ENCODE measurements at places on chromosomes 13 and 19. TPM values are rescaled to one million over a fixed set of nuclear protein-coding genes. Genes with fewer than 3 reads are reported as not detected.

DNA sequence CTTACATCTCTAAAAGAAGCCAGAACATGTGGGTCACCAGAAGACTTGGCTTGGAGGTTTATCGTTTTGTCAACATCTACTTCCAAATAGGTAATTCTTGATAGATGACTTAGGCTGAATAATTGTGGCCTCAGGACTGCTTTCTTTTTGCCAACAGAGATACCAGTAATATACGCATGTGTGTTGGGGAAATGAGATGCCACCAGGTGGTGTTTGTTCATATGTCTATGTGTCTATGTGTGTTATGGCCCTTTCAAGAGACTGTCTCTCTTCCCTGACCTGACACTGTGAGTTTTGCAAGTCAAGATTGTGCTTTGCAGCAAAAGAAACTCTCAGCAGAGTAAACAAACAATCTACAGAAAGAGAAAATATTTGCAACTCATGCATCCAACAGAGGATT lies 31.6 kb upstream of the METTL21C start:
- H3K27me3 ChIP-seq, result peaks cover 5% of the 10 kb centered on the region
- no peak overlapping the region for H3K27ac ChIP-seq
- no peaks in the 10 kb centered on the region for H3K36me3 ChIP-seq
- no peak overlapping the region for H3K4me3 ChIP-seq

GRCh38 chr19:47765523-47766358 lies 12.8 kb upstream of the SELENOW start:
- H3K27ac ChIP-seq, result no peak overlapping the region
- no peaks in the 10 kb centered on the region for H3K36me3 ChIP-seq
- H3K4me3 ChIP-seq, result no peak overlapping the region
- no peaks in the 10 kb centered on the region for H3K27me3 ChIP-seq
- no peak for DNase-seq
- no peaks in the 10 kb centered on the region for H3K4me1 ChIP-seq

ZNF285 gene
- 0.27 TPM for total RNA-seq

- no peak overlapping the region for H3K4me3 ChIP-seq
- no peaks in the 10 kb centered on the region for H3K36me3 ChIP-seq
- H3K4me1 ChIP-seq, result peaks cover 58% of the 10 kb centered on the region
- H3K27ac ChIP-seq, result no peak overlapping the region
- no peaks in the 10 kb centered on the region for H3K27me3 ChIP-seq
Measured at GRCh38 chr19:19420570-19421298, 15.3 kb downstream of the GATAD2A start.

GRCh38 chr13:93248627-93249047 lies 22.0 kb downstream of the GPC6 start:
- peak overlapping the region; percentile 10 for H3K27ac ChIP-seq
- peak overlapping the region; percentile 30 for H3K4me3 ChIP-seq
- H3K4me1 ChIP-seq, result peaks cover 9% of the 10 kb centered on the region
- H3K27me3 ChIP-seq, result no peaks in the 10 kb centered on the region
- H3K36me3 ChIP-seq, result no peaks in the 10 kb centered on the region
- no peak for DNase-seq

GRCh38 chr13:88649855-88650254 lies 978.7 kb downstream of the SLITRK5 start:
- H3K27me3 ChIP-seq, result no peaks in the 10 kb centered on the region
- H3K4me1 ChIP-seq, result peaks cover 18% of the 10 kb centered on the region
- no peak overlapping the region for H3K4me3 ChIP-seq
- H3K36me3 ChIP-seq, result no peaks in the 10 kb centered on the region

USHBP1 gene
- 3.5 TPM for total RNA-seq

DNA sequence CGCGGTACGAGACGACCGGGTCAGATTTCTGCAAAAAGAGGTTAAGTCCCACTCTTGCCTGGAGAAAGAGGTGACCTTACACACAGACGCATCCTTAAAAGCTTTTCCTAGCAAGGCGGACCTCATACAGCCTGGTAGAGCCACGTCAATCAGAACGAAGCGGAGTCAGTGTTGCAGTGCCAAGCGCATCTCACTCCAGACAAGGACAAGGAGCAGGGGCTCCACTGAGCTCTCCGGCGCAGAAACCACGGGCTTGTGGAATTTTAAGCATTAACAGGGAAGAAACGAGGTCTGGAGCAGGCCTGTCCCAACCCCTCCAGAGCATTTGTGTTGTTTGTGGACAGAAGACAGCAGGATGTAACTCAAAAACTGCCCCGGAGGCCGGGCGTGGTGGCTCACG lies 7.1 kb downstream of the EEF2 start:
- peaks cover 8% of the 10 kb centered on the region for H3K4me1 ChIP-seq
- peaks cover 76% of the 10 kb centered on the region for H3K36me3 ChIP-seq
- no peak overlapping the region for H3K27ac ChIP-seq

- H3K27me3 ChIP-seq, result no peaks in the 10 kb centered on the region
- no peak for DNase-seq
- no peaks in the 10 kb centered on the region for H3K4me1 ChIP-seq
- H3K36me3 ChIP-seq, result peaks cover 10% of the 10 kb centered on the region
Measured at GRCh38 chr19:27805848-27806247, 1407.1 kb downstream of the UQCRFS1 start.

- no peak overlapping the region for H3K4me3 ChIP-seq
- no peaks in the 10 kb centered on the region for H3K36me3 ChIP-seq
- no peak for DNase-seq
- peaks cover 7% of the 10 kb centered on the region for H3K4me1 ChIP-seq
- no peak overlapping the region for H3K27ac ChIP-seq
Measured at GRCh38 chr13:74000876-74001275, 133.3 kb downstream of the KLF12 start.

GRCh38 chr13:19634256-19634740 lies 839 bp downstream of the MPHOSPH8 start:
- H3K27ac ChIP-seq, result peak overlapping the region; percentile 92
- H3K36me3 ChIP-seq, result no peaks in the 10 kb centered on the region
- H3K4me1 ChIP-seq, result peaks cover 33% of the 10 kb centered on the region
- no peak for DNase-seq

FUT3 gene
- not detected for total RNA-seq

FXYD5 gene
- 106 TPM for total RNA-seq

GRCh38 chr13:36919171-36919832 lies 736 bp downstream of the SMAD9 start:
- H3K36me3 ChIP-seq, result no peaks in the 10 kb centered on the region
- DNase-seq, result peak; percentile 5
- H3K27me3 ChIP-seq, result no peaks in the 10 kb centered on the region
- H3K4me3 ChIP-seq, result peak overlapping the region; percentile 91
- H3K27ac ChIP-seq, result peak overlapping the region; percentile 79
- peaks cover 8% of the 10 kb centered on the region for H3K4me1 ChIP-seq

CCDC106 gene
- total RNA-seq, result 10.5 TPM

DNA sequence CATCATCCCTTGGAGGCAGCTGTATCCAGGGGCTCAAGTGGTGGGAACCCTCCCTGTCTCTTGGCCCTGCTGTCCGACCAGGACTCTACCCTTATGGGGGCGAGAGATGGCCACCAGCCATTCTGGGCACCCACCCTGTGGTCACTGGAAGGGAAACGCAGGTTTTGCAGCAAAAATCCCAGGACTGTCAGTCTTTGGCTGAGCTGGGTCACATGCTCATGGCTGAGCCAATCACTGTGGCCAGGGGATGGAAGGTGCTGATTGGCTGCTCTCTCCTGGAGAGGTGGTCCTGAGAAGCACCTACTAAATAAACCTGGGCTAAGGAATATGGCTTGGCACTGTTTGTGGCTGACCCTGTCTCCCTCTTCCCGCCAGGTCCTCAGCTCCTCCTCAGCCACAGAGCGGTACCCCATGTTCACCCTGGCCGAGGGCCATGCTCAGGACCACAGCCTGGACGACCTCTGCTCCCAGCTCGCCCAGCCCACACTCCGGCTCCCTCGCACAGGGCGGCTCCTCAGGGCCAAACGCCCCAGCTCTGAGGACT lies 8.9 kb downstream of the ATG4D start:
- no peaks in the 10 kb centered on the region for H3K27me3 ChIP-seq
- H3K27ac ChIP-seq, result no peak overlapping the region
- H3K4me1 ChIP-seq, result no peaks in the 10 kb centered on the region
- H3K36me3 ChIP-seq, result peaks cover 51% of the 10 kb centered on the region
- no peak for DNase-seq

- peaks cover 10% of the 10 kb centered on the region for H3K4me1 ChIP-seq
- peak overlapping the region; percentile 63 for H3K27ac ChIP-seq
Measured at GRCh38 chr13:113888701-113889330, 24.9 kb upstream of the GAS6 start.

DNA sequence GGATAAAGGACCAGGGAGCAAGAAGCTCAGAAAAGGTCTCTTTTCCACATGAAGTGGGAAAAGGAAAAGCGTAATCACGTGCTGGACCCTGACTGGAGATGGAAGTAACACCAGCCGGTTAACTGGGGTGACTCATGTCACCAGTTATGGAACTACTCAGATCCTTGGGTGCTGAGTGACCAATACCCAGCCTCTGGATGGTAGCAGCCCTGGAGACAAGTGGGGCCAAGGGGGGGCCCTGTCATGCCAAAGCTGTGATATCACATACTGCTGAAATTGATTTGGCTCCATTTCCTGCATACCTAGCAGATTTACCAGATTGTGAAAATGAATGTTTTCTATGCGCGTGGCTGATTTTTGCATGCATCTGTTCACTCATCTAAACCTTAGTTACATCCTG lies 158.9 kb downstream of the ZIC5 start:
- no peak overlapping the region for H3K4me3 ChIP-seq
- no peaks in the 10 kb centered on the region for H3K4me1 ChIP-seq

ZNF324B gene
- 6.0 TPM for total RNA-seq

DNA sequence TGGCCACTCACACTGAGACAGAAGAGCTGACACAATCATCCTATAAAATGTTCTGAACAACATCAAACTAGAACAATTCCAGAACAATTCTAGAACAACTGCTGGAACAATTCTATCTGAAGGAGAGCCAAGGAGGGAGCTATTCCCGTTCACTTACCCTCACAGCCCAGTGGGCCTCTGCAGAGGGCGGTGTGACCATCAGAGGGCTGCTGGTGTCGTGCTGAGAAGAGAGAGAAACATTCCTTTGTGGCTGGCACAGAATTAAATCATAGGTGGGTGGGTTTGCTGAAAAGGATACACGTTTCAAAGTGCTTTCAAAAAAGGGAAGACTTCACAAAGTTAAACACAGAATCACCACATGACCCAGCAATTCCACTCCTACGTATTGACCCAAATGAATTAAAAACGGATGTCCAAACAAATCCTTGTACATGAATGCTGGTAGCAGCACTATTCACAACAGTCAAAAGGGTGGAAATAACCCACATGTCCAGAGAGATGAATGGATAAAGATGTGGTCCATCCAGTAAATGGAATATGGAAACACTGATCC lies 34.9 kb downstream of the EPS15L1 start:
- no peak overlapping the region for H3K4me3 ChIP-seq
- DNase-seq, result no peak
- no peaks in the 10 kb centered on the region for H3K4me1 ChIP-seq
- H3K27ac ChIP-seq, result peak overlapping the region; percentile 68
- H3K36me3 ChIP-seq, result peaks cover 5% of the 10 kb centered on the region

GRCh38 chr13:75307370-75307949 lies 174.5 kb downstream of the TBC1D4 start:
- no peak overlapping the region for H3K4me3 ChIP-seq
- no peaks in the 10 kb centered on the region for H3K27me3 ChIP-seq
- no peak for DNase-seq
- peaks cover 2% of the 10 kb centered on the region for H3K36me3 ChIP-seq
- H3K4me1 ChIP-seq, result peaks cover 8% of the 10 kb centered on the region

ZNF491 gene
- total RNA-seq, result 3.7 TPM

DNA sequence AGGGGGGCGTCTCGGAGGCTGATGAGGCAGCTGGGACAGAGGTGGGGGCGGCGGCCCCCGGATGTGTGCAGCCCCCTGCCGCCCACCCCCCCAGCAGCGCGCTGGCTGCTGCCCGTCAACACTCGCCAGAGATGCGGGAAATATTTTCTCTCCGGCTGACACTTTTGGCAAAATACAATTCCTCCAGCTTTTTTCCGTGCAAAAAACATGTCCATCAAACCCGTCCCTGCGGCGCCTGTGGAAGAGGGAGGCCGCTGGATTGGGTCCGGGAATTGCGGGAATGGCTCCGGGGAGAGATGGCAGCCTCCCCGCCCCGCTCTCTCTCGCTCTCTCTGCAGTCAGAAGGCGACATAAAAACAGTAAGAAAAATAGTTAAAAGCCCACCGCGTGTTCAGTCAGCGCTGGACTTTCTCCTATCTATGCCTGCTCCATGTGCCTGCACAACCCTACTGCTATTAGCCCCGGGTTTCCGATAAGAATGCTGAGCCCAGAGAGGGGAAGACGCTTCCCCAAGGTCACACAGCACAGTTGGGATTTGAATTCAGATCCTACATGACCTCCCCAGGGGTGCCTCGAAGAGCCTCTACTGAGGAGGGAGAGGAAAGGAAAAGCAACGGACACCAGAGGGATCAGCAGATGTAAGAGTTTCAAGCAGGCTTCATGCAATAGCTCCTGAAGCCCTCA lies 23.2 kb downstream of the ZNRF4 start:
- DNase-seq, result no peak
- H3K27me3 ChIP-seq, result peaks cover 6% of the 10 kb centered on the region
- no peaks in the 10 kb centered on the region for H3K4me1 ChIP-seq
- H3K27ac ChIP-seq, result no peak overlapping the region
- H3K36me3 ChIP-seq, result no peaks in the 10 kb centered on the region

DNA sequence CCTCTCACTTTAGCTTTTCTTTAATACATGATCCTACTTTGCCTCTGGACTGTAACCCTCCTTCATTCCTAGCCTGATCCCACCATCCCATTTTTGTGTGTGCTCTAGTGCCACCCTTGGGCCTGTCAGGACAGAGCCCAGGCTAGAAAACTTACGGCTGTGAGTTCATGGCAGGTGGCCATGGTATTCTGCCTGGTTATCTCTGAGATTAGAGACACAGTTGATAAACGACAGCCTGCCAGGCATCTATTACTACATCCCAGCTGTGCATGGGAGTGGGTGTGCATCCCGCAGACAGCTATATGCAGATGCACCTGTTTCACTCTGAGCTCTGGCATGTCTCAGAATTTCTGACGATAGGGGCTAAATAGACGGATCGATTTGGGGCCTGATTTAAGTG lies 110.9 kb downstream of the HS6ST3 start:
- no peaks in the 10 kb centered on the region for H3K27me3 ChIP-seq
- no peaks in the 10 kb centered on the region for H3K4me1 ChIP-seq
